ENCODE measurements at places on chromosomes 12 and 14.

GRCh38 chr12:132395908-132396305 lies 66.5 kb upstream of the GALNT9 start:
- DNase-seq, result no peak

DNA sequence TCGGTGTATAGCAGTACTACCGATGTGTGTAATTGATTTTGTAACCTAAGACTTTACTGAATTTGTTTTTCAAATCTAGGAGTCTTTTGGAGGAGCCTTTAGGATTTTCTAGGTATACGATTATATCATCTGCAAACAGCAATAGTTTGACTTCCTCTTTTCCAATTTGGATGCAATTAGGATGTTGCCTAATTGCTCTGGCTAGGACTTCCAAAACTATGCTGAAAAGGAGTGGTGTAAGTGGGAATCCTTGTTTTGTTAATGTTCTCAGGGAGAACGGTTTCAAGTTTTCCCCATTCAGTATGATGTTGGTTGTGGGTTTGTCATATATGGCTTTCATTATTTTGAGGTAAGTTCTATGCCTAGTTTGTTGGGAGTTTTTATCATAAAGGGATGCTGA lies 171.6 kb upstream of the PDE3A start:
- no peak for DNase-seq

- no peak for DNase-seq
Measured at GRCh38 chr12:6929466-6930452, 2.0 kb downstream of the ATN1 start.

DNA sequence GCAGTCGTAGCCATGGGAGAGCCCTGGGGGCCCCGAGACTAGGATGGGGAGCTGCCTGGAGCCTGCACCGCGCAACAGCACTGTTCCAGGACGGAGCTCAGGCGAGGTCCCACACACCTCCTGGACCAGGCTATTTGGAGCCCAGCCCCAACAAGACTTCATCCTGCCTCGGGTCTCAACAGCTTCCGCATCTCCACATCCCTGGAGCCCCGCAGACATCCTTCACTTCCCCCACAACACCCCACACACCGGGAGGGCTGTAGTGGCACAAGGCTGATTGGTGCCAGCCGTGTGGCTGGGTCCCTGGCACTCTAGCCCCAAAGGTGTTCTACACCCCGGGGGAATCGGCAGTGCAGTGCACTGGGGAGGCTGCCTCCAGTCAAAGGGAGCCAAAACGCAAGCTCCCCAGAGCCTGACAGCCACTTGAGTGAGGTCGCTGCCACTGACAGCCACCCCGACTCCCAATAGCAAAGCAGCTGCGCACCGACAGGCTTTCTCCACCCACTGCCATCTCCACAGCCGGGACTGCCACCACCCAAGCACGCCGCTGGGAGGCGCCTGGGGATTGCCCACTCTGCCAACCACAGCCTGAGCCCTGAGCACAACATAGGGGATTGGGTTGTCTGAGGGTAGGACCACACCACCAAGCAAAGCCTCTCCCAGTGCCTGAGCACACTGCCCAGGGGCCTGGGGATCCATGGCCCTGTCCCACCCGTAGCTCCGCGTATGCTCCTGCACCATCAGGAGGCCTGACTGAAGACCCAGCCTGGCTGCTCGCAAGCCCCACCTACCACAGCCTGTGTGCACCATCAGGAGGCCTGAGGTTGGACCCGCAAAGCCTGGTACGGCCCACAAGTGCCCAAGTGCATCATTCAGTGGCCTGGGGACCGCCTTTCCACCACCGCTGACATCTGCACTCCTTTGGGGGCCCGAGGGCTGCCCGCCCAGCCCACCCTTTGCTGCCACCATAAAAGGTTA lies 13.2 kb upstream of the KLRF1 start:
- peak; percentile 82 for DNase-seq

- DNase-seq, result no peak
Measured at GRCh38 chr12:126856958-126857357, 1410.0 kb upstream of the TMEM132C start.

- DNase-seq, result no peak
Measured at GRCh38 chr14:20277409-20277808, 28.3 kb downstream of the TTC5 start.

DNA sequence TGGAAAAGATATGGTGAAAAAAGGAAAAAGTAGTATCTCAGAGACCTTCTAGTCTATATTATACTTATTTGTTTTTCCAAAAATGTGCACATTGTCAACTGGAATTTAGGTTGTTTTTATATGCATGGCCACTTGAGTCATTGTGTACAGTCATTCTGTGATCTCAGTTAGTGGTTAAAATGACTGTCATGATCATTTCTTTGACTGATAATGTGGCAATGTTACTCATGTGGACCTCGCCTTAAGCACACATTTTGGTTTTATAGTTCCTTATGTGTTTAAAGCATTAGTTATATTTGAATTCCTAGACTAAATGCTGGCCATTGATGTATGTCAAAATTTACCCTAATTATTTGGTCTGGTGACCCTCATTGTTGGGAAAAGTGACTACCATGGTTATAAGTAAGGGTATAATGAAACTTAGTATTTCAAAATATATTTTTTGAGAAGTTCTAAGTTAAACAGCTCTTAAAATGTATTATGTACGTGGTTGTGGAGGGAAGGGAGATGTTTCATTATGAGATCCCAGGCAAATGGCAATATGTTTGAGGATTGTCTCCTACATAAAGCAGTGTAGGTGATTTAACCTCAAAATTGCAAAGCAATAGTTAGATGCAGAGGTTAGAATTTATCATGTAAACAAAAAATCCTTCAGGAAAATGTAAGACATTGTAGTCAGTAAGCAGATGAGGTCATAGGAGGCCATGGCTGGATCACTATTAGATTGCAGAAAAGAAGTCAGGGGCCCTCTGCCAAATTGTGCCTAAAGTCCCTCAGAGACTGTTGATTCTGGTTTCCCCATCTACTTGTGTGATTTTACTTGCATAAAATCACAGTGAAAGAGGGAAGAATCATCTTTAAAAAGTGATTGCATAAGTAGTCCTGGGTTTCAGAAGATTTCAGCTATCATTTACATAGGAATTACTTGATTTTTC lies 17.5 kb downstream of the PNMA1 start:
- DNase-seq, result no peak

DNA sequence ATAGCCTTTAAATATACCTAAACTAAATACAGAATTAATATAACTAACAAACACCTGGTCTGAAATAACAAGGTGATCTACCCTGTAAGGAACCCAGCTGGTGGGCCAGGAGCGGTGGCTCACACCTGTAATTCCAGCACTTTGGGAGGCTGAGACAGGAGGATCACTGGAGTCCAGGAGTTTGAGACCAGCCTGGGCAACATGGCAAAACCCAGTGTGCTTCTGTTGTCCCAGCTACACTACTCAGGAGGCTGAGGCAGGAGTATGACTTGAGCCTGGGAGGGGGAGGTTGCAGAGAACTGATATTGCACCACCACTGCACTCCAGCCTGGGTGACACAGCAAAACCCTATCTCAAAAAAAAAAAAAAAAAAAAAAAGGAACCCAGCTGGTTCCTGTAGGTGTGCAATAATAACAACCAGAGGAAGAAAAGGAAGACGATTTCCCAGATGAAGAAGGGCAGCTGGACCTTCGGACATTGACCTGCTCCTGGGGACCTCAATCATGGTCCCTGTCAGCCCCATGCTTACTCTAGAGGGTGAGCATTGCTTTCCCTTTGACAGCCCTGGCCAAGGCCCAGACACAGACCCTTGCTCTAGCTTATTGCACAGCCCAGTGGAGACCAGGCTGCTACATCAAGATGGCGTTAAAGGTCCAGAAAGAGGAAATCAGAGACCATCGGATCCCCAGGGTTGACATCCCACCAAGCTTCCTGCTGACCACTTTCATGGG lies 5.4 kb downstream of the FOS start:
- no peak for DNase-seq

GRCh38 chr12:52432559-52433207 lies 1.5 kb downstream of the KRT75 start:
- no peak for DNase-seq

GRCh38 chr14:77133720-77134338 lies 7.8 kb downstream of the ZDHHC22 start:
- DNase-seq, result peak; percentile 73

DNA sequence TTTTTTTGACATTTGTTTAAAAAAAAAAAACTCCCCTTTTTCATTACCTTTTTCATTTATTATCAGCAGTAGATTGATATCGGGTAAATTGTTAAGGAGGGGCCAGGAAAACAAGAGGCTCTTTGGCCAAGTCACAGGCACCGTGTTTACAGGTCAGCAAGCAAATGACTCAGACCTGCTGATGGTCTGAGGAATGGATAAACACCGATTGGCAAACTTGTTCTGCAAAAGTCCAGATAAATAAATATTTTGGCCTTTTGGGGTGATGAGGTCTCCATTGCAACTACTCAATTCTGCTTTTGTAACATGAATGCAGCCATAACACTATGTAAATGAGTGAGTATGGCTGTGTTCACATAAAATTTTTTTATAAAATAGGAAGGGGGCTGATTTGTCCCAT lies 94.0 kb downstream of the RPS29 start:
- DNase-seq, result no peak

- DNase-seq, result no peak
Measured at GRCh38 chr12:76669981-76670380, 93.9 kb upstream of the ZDHHC17 start.

GRCh38 chr14:69693801-69694729 lies 72.9 kb upstream of the SRSF5 start:
- no peak for DNase-seq

DNA sequence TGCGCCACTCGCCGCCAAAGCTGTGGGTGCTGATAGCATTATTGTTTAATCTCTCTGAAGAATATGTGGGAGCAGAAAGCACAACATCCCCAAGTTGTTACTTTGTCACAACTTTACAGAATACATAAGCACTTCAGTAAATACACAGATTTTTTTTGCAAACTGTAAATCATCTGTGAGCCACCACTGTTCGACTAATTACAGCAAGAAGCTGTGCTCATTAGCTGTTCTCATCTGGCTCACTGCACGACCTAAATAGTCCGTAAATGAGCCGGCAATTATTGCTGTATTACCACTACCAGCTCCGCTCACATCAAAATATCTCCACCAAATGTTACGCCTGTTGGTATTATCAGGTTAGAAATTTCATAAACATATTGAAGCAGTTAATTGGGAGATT lies 228.9 kb upstream of the PRKD1 start:
- DNase-seq, result no peak

- no peak for DNase-seq
Measured at GRCh38 chr14:29895591-29896083, 32.0 kb downstream of the PRKD1 start.

DNA sequence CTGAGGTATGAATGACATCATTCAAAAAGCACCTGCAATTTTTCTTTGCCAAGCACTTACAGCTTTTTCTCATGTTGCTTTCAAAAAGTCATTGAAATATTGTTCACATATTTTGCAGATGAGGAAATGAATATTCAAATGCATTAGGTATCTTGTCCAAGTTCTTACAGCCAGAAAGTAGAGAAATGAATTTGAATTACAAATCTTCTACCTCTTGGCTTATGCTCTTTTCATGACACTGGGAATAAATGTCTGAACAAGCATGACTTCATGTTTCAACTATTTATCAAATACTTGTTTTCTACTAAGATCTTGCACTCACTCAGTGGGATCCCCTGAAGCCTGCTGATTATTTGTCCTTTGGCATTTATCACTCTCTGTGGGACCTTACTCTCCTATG lies 267.2 kb upstream of the BTG1 start:
- no peak for DNase-seq

DNA sequence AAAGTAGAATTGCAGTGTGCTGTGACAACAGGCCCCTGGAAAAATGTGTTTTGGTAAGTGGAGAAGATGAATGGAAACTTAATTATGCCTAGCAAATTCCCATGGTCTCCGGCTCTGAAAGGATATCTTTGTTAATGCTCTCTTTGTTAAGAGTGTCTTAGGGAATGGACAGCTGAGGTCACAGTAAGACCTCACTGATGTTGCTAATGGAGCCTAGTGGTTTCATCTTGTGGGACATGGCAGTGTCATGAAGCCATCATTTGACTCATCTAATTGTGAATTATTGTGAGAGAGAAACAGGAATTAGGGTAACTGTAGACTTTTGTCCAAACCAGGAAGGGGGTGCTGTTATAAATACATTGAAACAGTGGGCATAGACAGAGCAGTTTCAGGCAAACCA lies 330.3 kb downstream of the TMTC2 start:
- no peak for DNase-seq

- no peak for DNase-seq
Measured at GRCh38 chr12:3218228-3219171, 141.3 kb downstream of the TSPAN9 start.

GRCh38 chr12:117105902-117106301 lies 6.7 kb upstream of the TESC start:
- no peak for DNase-seq

DNA sequence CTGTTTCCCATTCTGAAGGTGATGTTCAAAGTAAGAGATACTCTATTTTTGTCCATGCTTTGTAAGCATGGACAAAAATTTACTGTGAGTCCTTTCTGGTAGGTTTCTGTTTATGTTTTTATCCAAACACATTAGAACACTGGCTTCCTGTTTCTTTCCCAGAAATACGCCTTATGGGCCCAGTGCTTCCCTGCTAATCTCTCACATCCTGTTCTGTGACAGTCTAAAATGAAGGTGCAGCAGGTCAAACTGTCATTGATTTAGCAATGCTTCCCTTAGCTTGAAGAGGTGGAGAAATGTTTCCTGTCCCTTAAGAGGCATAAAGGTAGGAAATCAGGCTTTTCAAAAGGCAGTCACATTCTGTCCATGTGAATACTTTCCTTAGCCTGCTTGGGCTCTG lies 305.6 kb downstream of the RPS29 start:
- DNase-seq, result no peak

GRCh38 chr14:92961567-92961855 lies 38.6 kb downstream of the CHGA start:
- no peak for DNase-seq

DNA sequence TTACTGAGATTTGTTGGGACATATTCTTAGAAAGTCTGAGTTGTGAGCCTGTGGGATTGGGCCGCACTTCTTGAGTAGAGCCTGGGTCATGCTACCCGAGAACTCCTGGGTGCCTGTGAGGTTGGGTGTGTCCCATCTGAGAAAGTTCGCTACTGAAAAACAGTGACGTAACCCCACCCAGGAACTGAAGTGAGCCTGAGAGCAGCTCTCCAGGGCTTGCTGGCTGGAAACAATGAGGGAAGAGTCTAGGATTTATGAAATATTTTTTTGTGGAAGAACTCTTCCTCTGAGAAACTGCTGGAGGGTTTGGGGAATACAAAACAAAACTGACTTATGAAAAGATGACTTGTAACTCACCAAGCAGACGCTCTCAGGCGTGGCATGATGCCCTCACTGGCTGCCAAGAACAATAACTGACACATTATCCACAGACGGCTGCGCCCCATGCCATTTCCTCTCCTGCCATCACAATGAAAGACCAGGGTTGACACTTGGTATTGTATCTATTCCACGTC lies 69.2 kb downstream of the RASSF3 start:
- DNase-seq, result no peak
